Nucleus accumbens (tissue), 56 donors: ENCODE measurements at places on chromosomes 5 and 9.

GRCh38 chr9:90880669-90881068, 79.0 kb downstream of the SYK start:
- no peak for DNase-seq

GRCh38 chr5:88884608-88884877, 1.6 kb upstream of the MEF2C start:
- no peak for DNase-seq

- no peak for DNase-seq
Measured at GRCh38 chr5:83219495-83219894, 142.1 kb downstream of the XRCC4 start.

DNA sequence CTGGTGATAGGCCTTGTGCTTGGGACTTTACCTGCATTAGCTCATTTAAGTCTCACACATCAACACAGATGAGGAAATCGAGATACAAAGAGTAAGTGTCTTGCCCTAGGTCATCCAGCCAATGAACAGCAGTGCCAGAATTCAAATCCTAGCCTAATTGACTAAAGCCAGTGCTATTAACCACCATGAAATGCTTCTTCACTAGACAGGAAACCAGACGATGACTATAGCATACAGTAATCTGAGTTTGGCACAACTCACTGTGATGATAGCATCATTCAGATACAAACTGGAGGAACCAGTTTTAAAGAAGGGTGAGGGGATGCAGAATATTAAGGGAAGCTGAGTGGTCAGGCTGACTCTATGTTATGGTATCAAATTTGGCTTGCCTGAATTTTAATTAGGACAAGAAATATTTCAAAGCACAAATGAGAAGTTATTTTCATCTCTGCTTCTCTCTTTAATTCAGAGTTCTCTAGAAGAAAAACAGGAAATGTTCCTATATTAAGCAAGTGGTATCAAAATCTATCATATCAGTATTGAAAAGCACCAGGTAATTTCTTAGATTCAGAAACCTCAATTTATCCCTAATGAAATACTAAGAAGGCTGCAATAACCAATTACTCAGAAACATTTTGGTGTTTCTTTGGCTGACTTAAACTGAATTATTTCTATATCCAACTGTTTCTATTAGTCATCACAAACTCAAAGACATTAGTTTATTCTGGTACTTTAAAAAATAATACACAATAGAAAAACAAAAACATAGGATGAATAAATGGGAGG, 147.0 kb upstream of the RASA1 start:
- DNase-seq: no peak

GRCh38 chr5:139248826-139249453, 44.6 kb upstream of the MATR3 start:
- no peak for DNase-seq

GRCh38 chr5:180808461-180809000, 5.9 kb upstream of the MGAT1 start:
- DNase-seq: no peak

DNA sequence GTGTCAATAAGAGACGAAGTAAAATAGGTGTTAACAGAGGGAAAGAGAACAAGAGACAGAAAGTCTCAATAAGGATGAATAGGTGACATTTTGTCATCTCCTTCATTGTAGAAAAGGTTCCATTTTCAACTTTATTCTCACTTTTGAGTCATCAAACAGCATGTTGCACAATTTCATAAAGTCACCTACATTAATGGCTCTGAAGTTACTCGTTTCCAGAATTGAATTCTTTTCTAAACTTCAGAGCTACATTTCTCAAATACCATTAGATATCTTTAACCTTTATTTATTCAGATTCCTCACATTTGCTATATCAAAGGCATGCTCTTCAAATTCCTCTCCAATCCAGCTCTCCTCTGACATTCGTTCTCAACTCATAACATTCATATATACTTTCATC, 13.1 kb downstream of the ADAMTS6 start:
- no peak for DNase-seq

DNA sequence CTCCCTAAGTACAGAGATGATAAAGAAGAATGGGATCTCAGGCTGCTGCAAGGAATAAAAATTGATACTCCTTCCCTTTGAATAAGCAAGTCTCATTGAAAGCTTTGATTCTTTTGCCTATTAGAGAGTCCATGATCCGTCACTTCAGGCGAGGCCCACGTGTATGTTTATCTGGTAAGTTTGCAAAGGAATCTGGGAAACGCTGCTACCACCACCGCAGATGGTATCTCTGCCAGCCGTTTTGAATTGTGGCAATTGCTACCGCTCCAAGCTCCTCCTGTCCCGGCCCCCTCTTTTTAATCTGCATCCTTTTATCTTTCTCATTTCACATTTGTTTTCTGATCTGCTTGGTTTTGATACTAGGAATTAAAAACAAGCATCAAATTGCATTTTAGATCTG, 42.9 kb upstream of the GRIA1 start:
- DNase-seq: no peak

DNA sequence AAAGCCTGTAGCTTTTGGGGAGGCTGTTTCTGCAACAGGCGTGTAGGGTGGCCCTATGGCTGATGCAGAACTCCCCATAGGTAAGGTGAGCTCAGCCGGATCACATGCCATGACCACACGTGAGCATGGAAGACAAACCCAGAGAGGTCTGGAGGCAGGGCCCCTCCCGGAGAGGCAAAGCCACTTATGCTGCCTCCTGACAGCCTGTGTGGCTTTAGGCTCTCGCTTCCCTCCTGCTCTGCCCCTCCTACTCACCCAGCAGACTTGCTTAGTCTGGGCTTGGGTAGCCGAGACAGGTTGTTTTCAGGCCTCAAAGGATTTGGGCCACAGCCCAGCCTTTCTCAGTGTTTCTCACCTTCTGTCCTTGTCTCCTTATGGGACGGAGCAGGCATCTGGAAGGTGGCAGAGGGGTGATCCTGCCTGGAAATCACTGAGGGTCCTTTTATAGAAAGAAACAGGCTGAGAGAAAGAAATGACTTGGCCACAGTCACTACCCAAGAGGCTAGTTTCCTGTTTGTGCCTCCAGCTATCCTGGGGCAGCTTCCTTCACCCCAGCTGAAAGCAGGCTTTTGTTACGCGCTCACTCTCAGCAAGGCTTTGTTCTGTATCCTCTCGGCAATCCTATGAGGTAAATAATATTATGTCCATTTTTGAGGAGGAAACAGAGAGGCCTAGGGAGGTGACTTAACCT, 89.9 kb downstream of the DAB2IP start:
- no peak for DNase-seq

GRCh38 chr5:140696891-140697492, 3.3 kb upstream of the ZMAT2 start:
- no peak for DNase-seq

- DNase-seq: no peak
Measured at GRCh38 chr5:168612123-168612522, 33.0 kb upstream of the PANK3 start.

DNA sequence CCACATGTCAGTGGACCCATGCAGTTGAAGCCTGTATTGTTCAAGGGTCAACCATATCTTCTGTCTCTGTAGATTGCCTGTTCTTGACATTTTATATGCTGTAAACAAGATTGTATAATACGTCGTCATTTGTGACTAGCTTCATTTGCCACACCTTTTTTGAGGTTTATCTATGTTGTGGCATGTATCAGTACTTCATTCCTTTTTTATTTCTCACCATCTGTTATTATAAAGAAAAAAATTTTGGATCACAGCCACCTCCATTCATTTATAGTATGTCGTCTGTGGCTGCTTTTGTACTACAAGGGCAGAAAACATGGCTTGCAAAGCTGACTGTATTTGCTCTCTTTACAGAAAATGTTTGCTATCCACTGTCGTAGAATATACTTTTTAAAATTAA, 72.4 kb downstream of the TEK start:
- DNase-seq: no peak

- DNase-seq: no peak
Measured at GRCh38 chr9:124657516-124657915, 113.6 kb downstream of the NR6A1 start.

- no peak for DNase-seq
Measured at GRCh38 chr9:17761984-17762676, 183.3 kb downstream of the SH3GL2 start.

DNA sequence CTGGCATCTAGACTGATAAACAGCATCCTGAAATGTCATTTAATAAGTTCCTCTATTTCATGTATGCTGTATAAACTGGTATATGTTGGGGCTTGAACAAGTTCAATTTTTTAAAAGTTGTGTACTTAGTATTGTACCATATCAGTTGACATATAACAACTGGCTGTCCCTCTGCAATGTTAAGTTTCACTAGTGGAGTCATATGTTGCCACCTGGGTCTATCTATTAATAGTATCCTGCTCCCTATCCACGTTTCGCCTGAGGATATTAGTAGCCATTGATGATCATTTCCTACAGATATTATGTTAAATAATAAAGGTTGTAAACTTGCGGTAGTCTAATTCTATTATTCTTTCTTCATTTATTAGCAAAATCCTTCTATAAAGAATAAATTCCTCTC, 177.6 kb downstream of the RFX3 start:
- no peak for DNase-seq

- DNase-seq: no peak
Measured at GRCh38 chr9:14071484-14071883, 242.5 kb downstream of the NFIB start.

DNA sequence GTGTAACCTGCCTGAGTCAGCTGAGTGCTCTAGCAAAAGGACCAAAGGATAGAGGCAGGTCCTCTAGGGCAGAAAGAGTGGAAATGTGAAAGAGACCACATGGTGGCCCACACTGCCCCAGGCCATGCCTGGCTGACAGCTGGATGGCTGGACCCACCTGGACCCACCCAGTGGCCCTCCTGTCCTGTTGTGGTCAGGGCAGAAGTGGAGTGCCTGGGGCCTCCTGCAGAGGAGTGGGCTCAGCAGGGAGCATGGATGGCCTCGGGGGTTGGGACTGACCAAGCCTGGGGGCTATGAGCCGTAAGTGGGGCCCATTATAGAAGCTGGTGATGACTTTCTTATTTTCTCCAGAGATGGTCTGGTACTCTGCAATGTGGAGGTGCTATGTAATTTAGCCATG, 55.7 kb upstream of the FAM120AOS start:
- no peak for DNase-seq

DNA sequence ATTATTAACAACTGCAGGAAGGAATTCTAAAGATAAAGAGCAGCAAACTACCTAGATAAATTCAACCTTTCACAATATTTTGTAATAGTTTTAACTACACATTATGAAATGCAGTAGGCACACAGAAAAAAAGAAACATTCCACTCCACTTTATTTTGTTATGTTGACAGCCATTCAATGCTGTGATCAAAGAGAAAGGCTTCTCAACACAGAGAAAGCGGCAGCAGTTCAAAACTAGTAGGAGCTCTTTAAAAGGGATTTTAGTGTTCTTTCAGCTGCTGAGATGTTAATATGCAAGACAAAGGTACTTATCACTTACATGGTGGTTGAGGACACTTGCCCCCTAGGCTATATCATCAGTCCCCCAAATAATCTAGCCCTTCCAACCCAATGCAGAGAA, 11.6 kb downstream of the CEMIP2 start:
- no peak for DNase-seq

- DNase-seq: no peak
Measured at GRCh38 chr5:149924486-149924885, 20.1 kb downstream of the PDE6A start.
